ENCODE measurements at places on chromosomes 3 and 15.

GRCh38 chr15:56042982-56043980 is 49.9 kb upstream of the NEDD4 start:
- peak; percentile 19 for DNase-seq

DNA sequence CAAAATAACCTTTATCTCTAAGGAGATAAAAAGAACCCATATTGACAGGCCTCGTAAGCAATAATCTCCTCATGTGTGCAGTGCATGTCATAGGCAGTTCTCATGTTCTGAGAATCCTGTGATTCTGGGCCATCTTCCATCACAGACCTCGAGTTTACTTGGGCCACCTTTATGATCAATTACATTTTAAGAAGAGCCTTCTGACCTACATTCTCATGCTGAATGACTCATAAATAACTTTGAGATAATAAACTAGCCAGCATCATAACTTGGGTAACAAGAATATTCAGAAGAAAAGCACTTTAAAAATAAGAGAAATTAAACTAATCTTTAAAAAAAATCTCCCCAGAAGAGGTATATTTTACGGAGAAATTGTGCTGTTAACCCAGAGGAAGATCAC is 310.7 kb upstream of the ZNF717 start:
- peak; percentile 13 for DNase-seq

GRCh38 chr15:63042877-63043334 is 359 bp downstream of the TPM1 start:
- DNase-seq = peak; percentile 35

- peak; percentile 36 for DNase-seq
These were observed 18.2 kb downstream of the CCR4 start for GRCh38 chr3:32969656-32970055.

DNA sequence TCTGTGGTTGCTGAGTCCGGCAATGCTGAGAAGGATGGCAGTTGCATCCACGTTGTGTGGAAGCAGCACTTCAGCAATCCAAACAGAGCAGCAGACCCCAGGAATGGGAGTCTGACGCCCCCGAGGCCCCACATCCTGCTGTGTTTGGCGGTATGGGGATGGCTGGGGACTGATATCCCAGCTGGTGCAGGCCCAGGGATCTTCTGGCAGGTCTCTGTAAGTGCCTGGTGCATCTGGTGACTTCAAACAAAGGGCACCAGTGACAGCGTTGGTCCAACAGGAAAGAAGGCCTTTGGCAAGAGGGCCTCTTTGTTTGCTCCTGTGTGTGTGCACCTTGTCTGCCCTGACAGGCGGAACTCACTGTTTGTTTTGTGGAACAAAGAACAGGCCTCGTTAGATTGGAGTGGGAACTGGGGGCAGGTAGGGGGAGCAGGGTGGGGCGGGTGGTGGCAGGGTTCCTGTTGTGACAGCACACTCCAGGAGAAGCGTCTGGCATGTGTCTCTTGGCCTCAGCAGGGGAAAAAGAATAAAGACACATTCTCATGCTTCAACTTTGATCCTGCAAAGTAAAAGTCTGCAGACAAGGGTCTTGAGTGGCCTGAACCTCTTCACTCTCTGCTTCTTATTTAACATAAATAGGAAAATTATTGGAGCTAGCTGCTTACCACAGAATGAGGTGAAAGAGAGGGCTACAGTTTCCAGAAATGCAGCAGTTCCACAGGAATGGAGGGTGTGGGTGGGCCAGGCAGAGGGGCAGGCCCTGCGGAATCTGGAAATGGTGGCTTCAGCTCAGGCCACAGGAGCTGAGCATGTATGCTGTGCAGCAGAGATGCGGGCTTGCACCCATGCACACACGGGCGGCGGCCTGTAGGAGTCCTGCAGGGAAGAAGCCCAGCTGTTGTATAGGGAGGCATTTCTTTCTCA is 94.5 kb upstream of the MYZAP start:
- no peak for DNase-seq

DNA sequence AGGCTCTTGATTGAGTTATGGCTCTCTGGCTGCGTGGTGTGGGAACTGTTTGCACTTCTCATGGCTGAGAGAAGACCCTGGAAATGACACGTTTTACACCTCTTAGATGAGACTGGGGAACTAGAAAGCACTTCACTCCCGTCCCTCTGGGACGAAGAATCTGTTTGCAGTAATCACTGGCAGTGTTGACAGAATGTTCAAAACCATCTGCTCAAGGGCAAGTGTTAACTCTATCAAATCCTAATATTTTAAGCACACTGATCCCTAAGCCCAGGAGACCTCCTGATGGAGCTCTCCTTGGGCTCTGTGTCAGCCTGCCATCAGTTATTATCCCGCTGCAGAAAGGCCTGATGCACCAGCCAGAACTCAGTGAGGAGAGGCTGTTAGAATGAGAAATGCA is 323.8 kb upstream of the DNAJC19 start:
- DNase-seq = no peak

DNA sequence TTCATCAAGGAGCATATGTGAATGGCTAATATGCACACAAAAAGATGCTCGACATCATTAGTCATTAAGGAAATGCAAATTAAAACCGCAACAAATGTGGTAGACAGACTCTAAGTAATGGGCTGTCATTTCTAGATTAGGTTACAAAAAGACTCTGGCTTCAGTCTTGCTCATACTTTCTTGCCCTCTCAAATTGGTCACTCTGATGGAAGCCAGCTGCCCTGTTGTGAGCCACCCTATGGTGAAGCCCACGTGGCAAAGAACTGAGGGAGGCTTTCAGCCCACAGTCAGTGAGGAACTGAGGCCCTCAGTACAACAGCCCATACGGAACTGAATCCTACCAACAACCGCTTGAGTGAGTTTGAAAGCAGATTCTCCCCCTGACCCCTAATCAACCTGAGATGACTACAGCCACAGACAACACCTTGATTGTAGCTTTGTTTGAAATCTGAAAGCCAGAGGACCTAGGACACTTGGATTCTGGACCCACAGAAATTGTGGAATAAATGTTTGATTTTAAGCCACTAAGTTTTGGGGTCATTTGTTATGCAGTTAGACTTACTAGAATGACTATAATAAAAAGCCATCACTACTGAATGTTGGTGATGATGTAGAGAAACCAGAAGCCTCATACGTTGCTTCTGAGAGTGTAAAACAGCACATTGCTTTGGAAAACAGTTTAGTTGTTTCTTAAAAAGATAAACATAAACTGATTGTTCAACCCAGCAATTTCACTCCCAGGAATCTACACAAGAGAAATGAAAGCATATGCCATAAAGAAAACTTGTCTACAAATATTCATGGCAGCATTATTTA is 45.7 kb downstream of the EHHADH start:
- peak; percentile 49 for DNase-seq

DNA sequence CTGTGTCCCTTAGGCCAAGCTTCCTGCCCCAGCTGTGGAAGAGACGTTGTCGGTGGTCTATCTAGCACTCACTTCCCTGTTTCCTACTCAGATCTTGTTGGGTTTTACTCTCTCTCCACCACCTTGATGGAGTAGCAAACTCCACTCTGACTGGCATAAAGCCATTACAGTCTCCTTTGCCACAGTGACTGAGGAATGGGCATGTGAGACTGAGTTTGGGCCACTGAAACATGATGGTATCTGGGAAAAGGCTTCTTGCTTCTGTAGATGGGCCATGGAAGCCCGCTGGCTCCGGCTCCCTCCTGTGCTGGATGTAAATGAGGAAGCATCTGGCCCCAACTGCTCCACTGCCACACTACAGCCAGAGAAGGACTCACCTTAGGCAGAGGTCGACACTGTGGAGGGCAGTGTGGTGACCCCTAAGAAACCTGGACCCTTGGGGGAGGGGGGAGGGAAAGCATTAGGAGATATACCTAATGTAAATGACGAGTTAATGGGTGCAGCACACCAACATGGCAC is 9.4 kb upstream of the CAMK1 start:
- no peak for DNase-seq

GRCh38 chr15:45087513-45087912 is 26.5 kb downstream of the DUOX2 start:
- DNase-seq = no peak

- DNase-seq = peak; percentile 11
These were observed 15.5 kb upstream of the BCHE start for GRCh38 chr3:165852711-165853110.

GRCh38 chr3:46733026-46733800 is 15.5 kb upstream of the PRSS50 start:
- DNase-seq = peak; percentile 41

DNA sequence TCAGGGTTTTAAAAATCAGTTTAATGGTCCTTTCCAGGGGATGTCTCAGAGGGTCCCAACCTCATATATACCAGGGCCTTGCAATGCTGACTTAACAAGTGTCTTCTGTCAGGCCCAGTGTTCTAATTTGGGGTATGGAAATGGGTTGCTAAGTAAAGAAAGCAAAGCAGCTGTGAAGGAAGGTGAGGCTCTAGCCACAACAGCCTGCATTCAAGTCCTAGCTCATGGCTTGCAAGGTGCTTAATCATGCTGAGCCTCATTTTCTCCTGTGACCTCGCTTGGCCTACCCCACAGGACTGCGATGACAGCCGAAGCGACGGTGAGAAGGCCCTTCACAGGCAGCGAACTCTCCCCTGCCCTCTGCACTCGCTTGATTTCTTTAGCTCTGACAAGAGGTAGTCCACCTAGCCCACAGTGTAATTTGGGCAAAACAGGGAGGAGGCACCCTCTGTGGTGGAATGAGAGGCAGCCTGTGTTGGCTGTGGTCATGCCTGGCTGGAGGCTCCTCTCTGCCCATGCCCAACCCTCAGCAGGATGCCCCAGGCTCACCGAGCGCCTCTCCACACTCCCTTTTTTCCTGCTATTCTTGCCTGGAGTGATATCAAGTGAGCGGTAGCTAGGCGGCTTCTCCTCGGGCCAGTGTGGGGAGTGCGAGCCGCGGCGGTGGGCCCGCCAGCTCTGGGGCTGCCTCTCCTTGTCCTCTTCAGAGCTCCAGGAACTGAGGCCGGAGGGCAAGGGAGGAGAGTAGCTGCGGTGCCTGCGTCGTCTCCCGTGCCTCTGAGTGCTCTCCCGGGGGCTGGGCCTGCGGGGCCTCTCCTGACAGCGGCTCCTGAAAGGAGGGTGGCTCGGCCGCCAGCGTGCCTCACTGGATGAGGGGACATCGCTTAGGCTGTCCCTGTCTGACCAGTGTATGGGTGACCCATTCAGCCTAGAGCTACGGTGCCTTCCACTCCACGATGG is 29.2 kb downstream of the ILDR1 start:
- DNase-seq = no peak

GRCh38 chr15:27743638-27744037 is 355.5 kb downstream of the OCA2 start:
- DNase-seq = no peak

DNA sequence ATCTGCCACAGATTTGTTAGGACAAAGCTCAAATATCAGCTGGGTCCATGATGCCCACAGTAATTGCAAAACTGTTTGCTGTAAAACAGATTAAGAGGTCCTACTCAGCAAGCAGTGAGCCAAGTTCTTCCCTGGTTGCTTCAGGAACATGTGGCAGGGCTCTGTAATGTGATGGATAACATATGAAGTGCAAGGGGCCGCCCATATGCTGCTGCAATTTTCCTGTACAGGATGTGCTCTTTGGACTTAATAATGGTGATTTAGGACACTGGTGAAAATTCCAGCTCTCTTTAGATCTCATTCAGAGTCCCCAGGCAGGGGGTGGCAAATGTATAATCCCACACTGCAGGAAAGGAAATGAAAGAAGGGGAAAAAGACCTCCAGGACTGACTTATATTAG is 289.4 kb downstream of the LSAMP start:
- peak; percentile 21 for DNase-seq

- DNase-seq = peak; percentile 76
These were observed 166.6 kb downstream of the ANO10 start for GRCh38 chr3:43455233-43455632.

- no peak for DNase-seq
These were observed 35.1 kb upstream of the IL12A start for GRCh38 chr3:159953325-159954085.

DNA sequence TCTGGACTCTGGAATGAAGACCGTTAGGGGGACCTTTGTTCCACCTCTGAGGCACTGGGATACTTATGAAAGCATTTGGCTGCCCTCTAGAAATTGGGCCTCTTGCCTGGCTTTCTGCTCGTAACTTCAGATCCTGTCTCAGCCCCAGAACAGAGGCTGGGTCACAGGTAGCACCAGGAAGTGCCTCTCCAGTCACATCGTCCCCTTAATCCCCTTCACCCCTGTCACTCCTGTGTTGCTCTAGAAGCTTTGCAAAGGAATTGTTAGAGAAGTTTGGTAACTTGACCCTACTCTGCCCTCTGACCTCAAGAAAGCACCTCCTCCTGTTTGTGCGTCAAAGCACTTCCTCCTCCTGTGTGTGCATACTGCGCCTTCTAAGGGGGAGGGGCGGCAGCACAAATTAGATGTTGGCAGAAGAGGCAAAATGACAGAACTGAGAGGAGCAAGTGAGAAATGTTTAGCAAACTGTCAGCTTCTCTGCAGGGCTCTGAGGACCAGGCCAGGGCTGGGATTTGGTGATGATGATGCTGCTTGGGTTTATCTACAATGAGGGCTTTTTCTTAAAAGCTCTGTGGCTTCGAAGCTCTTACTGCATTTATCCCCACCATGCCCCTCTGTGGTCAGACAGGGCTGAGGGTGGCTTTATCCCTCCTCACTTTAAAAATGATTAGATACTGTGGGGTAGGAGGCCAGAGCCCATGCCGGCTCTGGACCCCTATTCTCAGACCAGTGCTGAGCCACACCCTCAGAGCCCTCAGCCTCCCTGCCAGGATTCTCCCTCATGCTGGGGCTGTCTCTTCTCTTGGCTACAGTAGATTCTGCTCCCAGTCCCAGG is 76.2 kb downstream of the LARS2 start:
- DNase-seq = peak; percentile 44

- DNase-seq = no peak
These were observed 43.8 kb downstream of the ADAMTS7 start for GRCh38 chr15:78767331-78767951.

GRCh38 chr15:79513940-79514339 is 81.8 kb downstream of the MINAR1 start:
- no peak for DNase-seq

GRCh38 chr3:127166501-127167065 is 26.3 kb upstream of the PRR23E start:
- no peak for DNase-seq

DNA sequence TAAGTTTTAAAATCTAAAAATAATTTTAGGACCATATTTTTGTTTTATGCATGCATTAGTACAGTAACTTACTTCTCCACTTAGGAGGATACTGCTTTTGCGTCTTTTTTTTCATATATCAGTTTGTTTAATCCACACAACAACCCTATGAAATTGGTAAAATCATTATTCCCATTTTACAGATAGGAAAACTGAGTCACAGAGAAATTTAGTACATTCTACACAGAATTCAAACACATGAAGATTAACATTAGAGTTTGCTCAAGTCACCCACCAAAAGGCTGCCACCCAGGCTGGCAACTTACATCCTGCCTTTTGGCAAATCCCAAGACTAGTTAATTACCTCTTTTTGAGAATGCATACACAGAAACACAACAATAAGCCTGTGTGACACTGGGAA is 28.7 kb downstream of the TNIK start:
- DNase-seq = no peak

Data from fibroblast of mammary gland (primary cell).